ENCODE measurements at places on chromosomes 5 and 9.

- no peak for DNase-seq
Observed at GRCh38 chr5:151106043-151106442, 25.2 kb upstream of the TNIP1 start.

DNA sequence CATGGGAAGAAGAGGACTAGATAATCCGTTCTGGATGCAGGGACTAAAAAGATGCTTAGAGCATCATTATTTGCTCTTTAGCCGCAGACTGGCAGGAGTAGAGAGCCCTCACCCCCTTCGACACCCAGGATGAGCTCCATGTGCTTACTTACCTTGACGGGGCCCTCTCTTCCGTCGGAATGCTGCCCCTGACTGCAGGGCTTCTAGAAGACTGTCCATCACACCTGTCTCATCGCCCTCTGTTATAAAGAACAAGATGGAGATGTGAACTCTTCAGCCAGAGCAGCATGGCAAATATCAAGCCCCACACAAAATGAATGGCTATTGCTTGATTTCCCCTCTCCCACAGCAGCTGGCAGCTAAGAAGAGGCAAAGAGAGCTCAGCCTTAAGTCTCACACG, 35.1 kb downstream of the PCDHGC5 start:
- no peak for DNase-seq

- no peak for DNase-seq
Observed at GRCh38 chr9:79672236-79672635, 100.5 kb downstream of the TLE4 start.

DNA sequence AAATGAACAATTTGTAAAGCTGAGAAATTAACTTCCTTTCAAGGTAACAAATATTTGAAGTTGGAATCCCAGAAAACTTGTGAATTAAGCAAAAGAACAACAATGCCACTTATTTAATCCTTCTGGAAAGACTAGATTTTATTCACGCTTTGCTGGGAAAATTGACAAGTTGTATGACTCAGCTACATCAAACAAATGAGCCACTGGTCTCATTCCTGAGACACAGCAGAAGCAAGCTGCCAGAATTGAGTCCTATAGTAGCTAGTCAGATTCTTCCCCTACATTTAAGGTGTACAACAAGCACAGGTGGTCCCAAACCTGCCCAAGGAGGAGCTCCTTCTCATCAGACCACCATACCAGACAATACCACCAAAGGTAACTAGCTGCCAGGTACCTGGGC, 280.7 kb downstream of the SPOCK1 start:
- peak; percentile 62 for DNase-seq

Data from mammary epithelial cell (primary cell).